ENCODE measurements at places on chromosomes 7 and 10.

- no peak for DNase-seq
Measured at GRCh38 chr10:30719832-30720231, 90.3 kb upstream of the LYZL2 start.

GRCh38 chr10:43879162-43879561, 230.5 kb upstream of the ZNF32 start:
- DNase-seq, result no peak

- DNase-seq, result no peak
Measured at GRCh38 chr7:2478399-2478785, 2.2 kb upstream of the GRIFIN start.

- peak; percentile 31 for DNase-seq
Measured at GRCh38 chr10:28681291-28681763, 4.0 kb downstream of the BAMBI start.

- DNase-seq, result no peak
Measured at GRCh38 chr10:125063256-125063925, 97.0 kb downstream of the CTBP2 start.

DNA sequence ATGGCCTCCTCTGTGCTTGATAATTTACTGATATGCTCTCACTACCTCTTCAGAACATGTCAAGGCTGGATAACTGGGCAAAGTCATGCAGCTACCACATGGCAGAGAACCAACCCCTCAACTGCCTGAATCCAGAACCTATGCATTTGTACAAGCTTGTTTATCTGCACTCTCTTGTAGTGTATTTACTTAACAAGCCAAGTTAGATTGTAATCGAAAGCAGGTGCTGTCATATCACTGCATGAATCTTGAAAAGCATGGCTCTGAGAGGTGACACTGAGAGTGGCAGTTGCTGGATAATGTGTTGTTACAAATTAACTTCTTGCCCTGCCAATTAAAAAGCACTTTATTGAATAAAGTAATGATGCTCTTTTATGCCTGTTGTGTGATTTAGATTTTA, 588.6 kb downstream of the NRG3 start:
- no peak for DNase-seq

- no peak for DNase-seq
Measured at GRCh38 chr7:50731703-50732582, 50.8 kb downstream of the GRB10 start.

- peak; percentile 57 for DNase-seq
Measured at GRCh38 chr7:77982926-77983550, 184.5 kb downstream of the PHTF2 start.

DNA sequence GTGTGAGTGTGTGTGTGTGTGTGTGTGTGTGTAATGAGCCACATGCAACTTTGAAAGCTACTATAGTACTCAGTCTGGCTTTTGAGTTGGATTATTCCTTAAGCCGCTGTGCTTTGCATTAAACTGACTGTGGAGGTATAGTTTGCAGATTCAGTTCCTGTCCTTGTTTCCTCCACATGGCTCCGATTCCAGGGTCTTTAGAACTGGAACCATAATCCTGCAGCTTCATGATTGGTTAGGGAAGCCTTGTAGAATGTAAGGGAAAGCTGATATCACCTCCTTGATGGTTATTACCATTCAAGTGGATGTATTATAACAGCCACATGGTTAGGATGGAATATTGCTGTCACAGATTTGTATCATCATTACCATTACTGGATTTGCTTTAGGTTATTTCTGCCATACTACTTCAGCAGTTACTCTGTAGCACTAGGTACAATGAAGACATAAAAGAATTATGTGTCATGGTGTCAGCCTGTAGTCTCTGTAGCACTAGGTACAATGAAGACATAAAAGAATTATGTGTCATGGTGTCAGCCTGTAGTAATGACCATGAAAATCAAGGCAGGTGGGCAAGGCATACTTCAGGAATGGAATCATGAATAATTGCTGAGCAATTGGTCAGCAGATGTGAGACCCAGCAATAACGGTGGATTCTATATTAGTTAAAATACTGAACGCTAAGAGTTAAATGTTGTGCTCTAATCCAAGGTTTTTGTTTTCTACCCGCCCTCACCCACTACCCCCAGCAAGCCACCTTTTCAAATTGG, 275.1 kb upstream of the FZD1 start:
- no peak for DNase-seq

- DNase-seq, result no peak
Measured at GRCh38 chr7:123941391-123942180, 16.5 kb downstream of the SPAM1 start.

DNA sequence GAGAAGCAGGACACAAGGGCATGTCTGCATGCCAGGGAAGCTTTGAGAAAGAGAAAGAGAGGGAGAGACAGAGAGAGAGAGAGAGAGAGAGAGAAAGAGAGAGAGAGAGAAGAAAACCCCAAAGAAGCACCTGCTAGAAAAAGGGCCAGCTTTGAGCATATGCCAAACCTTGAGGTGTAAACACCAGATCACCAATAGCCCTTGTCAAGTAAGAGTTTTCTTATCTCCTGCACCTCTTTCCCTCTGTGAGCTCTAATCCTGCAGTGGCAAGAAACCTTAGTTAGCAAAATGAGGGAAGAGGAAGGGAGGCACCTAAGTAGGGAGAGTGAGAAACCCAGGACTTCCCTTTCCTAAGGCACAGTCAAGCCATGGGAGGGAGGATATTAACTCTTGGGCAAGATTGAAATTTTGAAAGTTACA, 11.3 kb upstream of the TRDMT1 start:
- no peak for DNase-seq

GRCh38 chr7:36276428-36277248, 113.0 kb upstream of the ANLN start:
- no peak for DNase-seq

- peak; percentile 83 for DNase-seq
Measured at GRCh38 chr7:90825779-90826178, 229.7 kb downstream of the CDK14 start.

- DNase-seq, result no peak
Measured at GRCh38 chr7:28054531-28055160, 125.9 kb downstream of the JAZF1 start.

DNA sequence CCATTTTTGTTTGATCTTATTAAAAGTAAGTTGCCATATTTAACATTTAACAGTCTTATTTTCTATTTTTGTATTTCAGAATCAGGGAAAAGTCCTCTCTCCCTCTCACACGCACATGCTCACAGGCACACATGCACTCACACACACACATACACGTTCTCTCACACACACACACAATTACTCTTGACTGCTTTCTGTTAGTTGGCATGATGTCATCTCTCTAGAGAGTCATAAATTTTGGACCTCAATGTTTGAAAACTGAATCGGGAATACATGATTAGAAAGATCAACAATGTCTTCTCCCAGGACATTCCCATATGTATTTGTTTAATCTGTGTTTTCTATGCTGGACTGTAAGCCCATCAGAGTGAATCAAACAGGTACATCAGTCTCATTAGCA, 165.7 kb upstream of the AHR start:
- no peak for DNase-seq

GRCh38 chr7:32679192-32679591, 183.9 kb downstream of the AVL9 start:
- DNase-seq, result no peak

DNA sequence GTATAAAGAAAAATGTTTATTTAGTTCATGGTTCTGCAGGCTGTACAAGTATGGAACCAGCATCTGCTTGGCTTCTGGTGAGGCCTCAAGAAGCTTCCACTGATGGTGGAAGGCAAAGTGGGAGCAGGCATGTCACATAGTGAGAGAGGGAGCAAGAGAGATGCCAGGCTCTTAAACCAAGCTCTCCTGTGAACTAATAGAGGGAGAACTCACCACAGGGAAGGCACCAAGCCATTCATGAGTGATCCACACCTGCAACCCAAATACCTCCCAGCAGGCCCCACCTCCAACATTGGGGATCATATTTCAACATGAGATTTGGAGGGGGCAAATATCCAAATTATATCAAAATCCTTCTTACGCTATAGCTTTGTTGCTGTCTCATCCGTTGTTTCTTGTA, 113.1 kb downstream of the CPED1 start:
- no peak for DNase-seq

DNA sequence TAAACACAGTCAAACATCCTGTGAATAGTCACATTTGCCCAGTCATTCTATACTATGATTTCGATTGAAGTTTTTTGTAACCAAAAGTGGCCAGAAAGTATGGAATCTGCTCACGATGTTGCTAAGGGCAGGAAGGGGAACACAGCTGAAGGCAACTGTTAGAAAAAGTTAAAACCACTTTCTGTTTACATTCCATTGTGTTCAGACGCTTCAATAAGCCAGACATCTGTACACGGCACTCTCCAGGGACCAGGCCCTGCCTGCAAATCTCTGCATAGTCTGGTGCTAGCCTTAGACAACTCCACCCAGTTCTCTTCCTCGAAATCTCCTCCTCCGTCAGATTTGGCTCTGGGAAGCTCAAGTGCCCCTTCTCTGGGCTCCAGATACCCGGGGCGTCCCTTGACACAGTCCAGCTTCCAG, 17.1 kb upstream of the TMEM120A start:
- peak; percentile 88 for DNase-seq

GRCh38 chr7:105773030-105773460, 103.4 kb downstream of the ATXN7L1 start:
- DNase-seq, result no peak

DNA sequence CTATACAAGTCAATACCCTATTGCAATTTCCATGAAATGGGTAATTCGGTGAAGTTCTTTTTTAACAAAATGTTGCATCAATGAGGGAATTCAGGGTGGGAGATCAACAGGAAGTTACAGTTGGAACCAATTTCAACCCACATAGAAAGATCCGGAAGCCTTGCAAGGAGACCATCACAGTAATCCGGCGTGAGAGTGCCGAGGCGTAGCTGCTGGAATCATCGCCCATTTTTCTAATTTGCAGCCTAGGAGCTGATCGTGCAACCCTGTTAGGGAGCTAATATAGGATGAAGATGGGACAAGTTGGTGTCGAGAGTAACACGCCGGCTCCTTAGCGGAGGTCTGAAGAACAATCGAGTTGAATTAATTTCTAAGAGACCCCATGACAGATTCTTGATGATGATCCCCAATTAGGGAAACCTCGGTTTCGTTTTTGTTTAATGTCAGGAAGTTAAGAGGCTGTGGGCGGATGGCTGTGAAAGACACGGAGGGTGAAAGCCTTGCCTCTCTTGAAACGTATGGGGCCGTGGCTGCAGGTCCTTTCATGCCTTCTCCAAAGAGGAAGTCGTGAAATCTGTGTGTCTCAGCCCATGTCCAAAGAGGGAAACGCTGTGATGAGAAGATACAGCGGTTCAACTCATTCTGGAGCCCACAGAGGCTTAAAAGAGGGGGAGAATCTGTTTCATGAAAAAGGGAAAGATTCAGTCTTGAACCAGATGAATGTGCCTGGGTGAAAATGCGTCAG, 51.2 kb upstream of the CARD11 start:
- DNase-seq, result no peak

- no peak for DNase-seq
Measured at GRCh38 chr10:71881647-71882355, 30.8 kb upstream of the PSAP start.

GRCh38 chr7:27640884-27641574, 21.7 kb downstream of the HIBADH start:
- peak; percentile 92 for DNase-seq

DNA sequence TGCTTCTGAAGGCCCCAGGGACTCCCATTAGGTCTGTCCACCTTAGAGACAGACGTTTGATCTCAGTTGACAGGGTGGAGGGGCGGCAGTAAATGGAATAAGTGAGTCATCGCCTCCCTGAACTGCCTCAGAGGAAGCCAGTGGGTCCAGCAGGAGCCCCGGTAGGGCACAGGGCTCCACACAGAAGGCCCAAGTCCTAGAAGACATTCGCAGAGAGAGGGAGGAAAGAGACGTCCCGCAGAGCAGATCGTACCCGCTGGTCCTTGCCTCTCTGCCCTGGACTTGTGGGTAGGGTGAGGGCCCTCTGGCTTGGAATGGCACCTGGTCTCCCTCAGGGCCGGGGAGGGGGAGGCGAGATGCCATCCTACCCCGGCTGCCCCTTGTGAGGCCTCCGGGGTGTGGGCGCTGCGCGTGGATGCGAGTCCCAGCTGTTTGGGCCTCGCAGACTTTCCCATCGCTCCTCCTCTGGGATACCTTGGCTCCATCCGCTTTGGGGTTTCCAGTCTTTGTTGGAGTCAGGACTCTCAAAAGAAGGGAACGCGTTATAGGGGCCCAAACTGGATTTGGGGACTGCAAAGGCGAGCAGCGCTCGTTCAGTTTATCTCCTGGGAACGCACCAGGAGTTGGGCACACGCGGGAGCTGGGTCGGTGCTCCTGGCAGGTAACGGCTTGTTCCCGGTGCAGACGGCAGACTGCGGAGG, 5.1 kb downstream of the TLX1 start:
- no peak for DNase-seq

GRCh38 chr10:95447685-95448084, 113.5 kb downstream of the SORBS1 start:
- peak; percentile 33 for DNase-seq

DNA sequence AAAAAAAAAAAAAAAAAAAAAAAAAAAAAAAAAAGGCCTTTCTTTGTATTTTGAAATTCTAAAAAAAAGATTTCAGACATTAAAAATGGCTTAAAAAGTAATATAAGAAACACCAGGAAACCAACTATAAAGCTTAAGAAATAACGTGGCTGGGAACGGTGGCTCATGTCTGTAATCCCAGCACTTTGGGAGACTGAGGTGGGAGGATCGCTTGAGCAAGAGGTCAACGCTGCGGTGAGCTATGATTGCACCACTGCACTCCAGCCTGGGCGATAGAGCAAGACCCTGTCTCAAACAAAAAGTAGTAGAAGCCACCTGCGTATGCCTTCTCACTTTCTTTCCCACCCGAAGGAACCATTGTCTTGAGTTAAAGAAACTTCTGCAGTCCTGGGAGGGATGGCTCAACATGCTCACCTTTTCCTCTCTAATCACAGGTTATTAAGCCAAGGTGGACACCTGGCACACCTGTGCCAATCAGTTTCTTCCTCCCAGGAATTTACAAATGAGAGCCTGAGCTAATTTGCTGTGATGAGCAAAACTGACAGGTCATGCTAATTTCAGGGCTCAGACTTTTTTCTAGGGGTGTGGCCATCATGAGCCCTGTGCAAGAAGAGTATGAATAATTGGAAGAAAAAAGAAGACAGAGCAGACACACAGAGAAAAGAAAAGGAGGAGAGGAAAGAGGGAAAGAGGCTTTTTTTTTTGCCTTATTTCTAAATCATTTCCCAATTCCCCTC, 72.0 kb upstream of the PARD3 start:
- DNase-seq, result no peak

- no peak for DNase-seq
Measured at GRCh38 chr7:391411-391951, 101.5 kb downstream of the FOXL3 start.

Data from iris pigment epithelial cell (primary cell).